ENCODE measurements at places on chromosomes 16 and 17.

- DNase-seq: no peak
These were observed 336.7 kb upstream of the ZFHX3 start for GRCh38 chr16:73384506-73385089.

GRCh38 chr17:39563476-39563875 lies 44.2 kb downstream of the NEUROD2 start:
- DNase-seq: no peak

DNA sequence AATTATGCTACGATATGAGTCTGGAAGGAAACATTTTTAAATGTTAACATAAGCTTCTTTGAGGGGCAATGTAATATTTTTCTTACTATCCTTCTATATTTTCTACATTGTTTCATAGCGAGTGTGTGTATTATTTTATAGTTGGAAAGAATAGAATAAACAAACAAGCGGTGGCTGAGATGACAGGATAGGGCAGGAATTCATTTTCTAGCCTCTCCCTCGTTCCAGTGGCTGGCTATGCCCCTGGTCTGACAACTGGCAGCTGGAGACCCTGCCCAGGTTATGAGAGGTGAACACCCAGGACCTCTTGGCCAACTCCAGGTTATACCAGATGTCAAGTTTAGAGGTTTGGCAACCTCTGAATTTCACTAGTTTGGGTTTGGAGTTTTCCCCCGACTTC lies 14.5 kb upstream of the TNRC6C start:
- no peak for DNase-seq

DNA sequence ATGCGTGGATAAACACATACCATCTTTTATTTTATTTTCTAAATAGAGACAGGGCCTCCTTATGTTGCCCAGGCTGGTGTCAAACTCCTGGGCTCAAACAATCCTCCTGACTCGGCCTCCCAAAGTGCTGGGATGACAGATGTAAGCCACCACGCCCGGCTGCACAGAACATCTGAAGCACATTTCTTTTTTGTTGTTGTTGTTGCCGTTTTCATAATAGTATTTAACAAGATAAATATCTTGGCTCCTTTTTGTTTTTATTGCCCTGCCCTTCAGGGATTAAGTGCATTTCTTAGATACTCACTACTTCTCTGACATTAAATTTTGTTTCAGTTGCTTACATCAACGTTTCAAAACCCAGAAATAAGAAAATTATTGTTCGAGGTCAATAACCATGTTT lies 37.4 kb downstream of the ANKRD11 start:
- DNase-seq: no peak
